ENCODE measurements at places on chromosomes 11 and 22. TPM values are rescaled to one million over a fixed set of nuclear protein-coding genes. Genes with fewer than 3 reads are reported as not detected.

MS4A3 gene
- total RNA-seq, result not detected

SLCO2B1 gene
- total RNA-seq, result 48.4 TPM

UBASH3B gene
- 31.5 TPM for total RNA-seq

LIF gene
- total RNA-seq, result 2.1 TPM

SPA17 gene
- total RNA-seq, result 6.3 TPM

FHIP1B gene
- 49.5 TPM for total RNA-seq

GRAP2 gene
- 7.9 TPM for total RNA-seq

CCDC88B gene
- total RNA-seq, result 17.1 TPM
